Left cardiac atrium (tissue), 4 donors: ENCODE measurements at places on chromosomes 11 and 22. TPM values are rescaled to one million over a fixed set of nuclear protein-coding genes. Genes with fewer than 3 reads are reported as not detected.

DNA sequence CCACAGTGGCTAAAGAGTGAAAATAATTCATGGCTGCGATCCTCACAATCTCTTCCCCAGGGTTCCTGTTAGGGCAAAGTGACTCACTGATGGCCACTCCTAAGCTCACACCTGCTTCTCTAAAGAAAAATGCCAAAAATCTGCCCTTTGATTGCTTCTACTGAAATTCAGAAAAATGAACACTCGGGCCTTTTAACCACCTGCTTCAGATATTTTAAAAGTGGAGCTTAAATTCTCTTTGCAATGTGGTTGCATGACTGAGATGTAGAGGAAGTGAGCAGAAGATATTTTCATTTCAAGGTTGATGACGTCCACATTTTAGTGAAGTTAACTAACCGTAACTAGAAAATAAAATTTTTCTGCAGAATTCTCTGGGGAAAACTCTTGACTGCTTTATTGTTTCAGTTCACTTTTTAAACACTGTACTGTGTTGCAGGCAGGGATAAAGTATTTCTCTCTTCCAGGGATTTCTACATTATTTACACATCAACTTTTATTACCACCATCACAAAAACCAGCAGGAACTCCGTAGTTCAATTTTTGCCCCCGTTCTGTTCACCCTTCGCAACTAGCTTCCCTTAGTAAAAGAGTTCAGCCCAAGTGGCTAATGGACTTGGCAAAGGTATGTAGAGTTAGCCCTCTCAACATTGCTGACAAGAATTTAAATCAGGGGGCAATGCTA lies 8.5 kb downstream of the RAB30 start:
- no peak for DNase-seq

Gene RASSF10
- 0.15 TPM for total RNA-seq

DNA sequence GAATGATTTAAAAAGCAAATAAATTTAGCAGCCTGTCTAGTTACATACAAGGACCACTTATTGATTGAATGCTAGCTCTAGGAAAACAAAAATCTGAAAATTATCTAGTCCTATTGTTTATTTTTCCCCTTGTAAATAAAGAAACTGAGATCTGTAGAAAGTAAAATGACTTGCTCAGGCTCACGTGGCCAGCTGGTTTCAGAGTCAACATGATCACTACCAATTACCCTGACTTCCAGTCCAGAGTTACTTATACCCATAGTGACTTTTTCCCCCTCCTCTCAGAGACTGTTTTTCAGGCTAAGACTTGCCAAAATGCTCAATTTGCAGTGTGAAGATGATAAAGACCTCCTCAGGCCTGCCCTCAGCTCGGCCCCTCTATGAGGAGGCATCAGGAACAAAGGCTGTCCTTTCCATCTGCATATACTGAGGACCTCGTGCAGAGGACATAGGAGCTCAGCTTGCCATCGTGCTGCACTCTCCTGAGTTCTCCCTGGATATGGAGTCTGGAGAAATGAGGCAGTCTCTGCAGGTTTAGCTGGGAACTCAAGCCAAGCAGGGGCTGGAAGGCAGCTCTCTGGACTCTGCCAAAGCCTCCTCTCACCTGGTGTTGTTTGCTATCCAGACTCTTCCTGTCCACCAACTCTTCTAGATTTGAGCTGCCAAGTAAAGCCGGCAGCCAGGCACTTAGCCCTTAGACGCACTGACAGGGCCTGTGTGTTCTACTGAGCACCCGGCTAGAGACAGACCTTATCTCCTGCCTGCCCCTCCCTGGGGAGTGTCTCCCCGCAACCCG lies 883.3 kb downstream of the NTM start:
- DNase-seq = no peak

DNA sequence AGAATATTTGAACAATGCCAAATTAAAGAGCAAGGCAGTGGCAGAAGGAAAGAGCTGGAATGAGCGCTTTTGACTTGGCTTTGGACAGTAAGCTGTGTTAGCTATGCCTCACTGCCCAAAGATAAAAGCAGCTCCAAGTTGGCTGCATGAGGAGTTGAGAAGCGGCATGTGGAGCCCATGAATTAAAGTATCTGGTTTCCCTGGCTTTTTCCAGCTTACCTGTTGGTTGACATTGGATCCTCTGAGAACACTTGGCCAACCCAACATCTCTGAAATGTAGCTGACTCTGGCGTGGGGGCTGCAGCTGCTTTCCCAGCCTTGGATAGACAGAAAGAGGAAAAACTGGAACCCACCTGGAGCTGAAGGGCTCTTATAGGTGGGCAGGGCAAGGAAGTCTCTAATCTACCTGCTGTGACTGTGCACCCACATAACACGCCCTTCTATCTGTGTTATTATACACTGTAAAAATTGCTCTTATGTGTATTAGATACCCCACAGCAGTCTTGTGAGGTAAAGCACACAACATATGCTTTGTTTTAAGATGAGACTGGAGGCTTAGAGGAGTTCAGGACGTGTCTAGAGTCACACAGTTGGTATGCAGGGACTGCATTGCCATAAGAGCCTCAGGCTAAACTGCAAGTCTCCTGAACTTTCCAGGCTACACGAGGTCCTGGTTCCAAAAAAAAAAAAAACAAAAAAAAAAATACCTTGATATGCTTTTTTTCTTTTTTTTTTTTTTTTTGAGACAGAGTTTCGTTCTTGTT lies 5.8 kb downstream of the UBASH3B start:
- no peak for DNase-seq

Gene PRPF19
- 42.3 TPM for total RNA-seq

Gene SPTBN2
- total RNA-seq = 3.8 TPM

- DNase-seq = no peak
These were observed 82.9 kb upstream of the THY1 start for GRCh38 chr11:119505861-119506260.

Gene AIFM3
- 2.4 TPM for total RNA-seq

Gene NXPE1
- not detected for total RNA-seq

Gene SAA4
- not detected for total RNA-seq

DNA sequence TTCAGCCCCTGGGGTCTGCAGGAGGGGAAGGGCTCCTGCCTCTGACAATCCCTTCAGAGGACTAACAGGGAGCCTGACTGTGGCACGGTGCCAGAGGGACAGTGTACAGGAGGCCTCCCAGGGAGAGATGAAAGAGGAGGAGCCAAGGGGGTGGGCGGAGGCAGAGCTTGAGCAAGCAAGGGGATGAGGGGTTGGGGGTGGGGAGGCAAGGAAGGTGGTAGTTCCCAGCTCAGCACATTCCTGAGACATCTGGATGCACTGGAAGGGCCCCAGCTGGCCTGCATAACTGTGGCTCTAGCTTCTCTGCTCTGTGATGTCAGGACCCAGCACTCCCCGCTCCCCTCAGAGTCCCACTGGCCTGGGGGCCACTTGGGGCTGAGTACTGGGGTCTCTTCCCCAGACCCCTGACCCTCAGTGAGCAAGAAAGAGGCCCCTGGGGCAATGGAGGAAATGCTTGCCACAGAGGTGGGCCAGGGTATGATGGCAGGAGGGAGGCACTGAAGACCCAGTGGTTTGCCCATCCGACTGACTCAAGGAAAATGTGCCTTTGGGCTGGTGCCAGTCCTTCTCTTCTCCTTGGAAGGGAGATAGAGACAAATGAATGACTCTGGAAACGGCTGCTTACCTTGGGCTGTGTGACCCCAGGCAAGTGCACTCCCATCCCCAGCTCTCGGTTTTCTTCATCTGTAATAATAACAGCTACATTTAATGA lies 13.3 kb downstream of the CREB3L1 start:
- DNase-seq = peak; percentile 74

Gene MCAT
- 10.4 TPM for total RNA-seq

Gene ACR
- not detected for total RNA-seq

GRCh38 chr11:105245781-105246315 lies 106.3 kb upstream of the CARD18 start:
- no peak for DNase-seq

Gene NCR3LG1
- 1.9 TPM for total RNA-seq

Gene TTC12
- total RNA-seq = 4.2 TPM

- DNase-seq = no peak
These were observed 1.4 kb downstream of the OTOG start for GRCh38 chr11:17548444-17548843.

DNA sequence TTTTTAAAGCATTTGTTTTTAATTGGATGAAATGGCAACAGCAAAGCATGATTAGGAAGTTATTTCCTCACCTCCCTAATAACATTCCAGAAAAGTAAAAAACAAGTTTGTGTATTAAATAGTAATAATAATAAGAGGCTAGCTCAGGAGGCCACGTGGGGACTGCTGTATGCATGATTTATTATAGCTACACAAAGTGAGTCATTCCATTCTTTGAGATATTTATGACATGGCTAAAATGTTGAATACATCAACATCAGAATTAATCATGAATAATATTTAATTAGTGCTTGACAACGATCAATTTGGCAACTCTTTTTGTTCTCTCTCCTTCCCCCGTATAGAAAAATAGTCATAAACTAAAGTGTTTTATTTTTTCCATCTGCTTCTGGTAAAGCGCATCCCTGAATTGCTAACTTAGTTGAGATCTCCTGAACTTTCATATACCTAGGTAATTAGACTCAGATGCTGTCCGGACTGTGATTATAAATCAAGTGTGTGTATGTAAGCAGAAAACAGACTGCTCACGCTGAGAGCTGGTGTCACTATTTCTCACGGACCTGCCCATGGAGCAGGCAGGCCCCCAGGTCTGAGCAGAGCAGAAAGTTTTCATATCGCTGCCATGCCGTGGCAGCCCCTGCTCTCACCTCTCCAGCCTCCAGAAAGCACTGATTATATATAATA lies 125.7 kb downstream of the WT1 start:
- DNase-seq = no peak

Gene VPREB1
- not detected for total RNA-seq

DNA sequence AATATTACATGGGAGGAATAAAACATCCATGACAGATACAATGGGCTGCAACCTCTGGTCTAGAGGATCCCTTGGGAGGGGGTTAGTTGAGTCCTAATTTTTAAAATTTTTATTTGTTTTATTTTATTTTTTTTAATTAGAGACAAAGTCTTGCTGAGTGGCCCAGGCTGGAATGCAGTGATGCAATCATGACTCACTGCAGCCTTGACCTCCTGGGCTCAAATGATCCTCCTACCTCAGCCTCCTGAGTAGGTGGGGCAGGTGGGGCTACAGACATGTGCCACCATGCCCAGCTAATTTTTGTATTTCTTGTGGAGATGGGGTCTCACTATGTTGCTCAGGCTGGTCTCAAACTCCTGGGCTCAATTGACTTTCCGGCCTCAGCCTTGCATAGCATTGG lies 43.1 kb downstream of the FDX1 start:
- DNase-seq = no peak

DNA sequence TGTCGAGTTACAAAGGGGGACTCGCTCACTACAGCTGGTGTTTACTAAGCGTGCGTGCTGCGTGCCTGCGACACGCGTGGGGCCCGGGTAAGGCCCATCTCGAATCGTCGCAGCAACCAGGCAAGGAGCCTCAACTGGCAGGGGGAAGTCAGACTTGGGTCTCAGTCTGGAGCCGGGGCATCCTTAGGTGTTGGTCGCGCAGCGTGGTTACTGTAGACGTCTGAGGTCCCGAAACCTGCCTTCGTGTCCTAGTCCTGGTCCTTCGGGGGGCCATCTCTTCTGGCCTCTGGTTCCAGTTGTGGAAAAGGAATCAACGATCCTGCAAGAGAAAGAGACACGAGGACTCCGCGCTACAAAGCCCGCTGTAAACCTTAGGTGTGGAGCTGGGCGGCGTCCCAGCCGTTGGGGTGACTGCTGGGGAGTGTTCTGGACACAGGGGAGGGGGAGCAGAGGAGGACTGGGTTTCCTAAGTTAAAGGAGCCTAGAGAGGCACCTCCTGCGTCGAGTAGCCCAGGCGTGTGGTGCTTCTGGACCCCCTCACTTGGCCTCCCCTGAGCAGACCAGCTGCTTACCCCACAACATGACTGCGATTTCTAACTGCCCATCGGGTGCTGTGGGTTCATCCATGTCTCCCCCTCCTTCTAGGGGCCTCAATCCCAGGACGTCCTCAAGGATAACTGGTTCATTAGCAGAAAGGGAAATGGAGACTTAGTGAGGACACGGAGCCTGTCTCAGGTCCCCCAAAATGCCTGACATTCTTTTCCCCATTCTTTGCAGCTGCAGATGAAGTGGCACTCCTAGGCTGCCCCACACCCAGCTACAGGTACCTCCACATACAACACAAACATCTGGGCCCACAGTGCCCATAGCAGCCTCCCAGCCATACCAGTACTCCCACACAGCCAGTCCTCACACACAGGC lies 4.9 kb upstream of the WNT11 start:
- DNase-seq = no peak

DNA sequence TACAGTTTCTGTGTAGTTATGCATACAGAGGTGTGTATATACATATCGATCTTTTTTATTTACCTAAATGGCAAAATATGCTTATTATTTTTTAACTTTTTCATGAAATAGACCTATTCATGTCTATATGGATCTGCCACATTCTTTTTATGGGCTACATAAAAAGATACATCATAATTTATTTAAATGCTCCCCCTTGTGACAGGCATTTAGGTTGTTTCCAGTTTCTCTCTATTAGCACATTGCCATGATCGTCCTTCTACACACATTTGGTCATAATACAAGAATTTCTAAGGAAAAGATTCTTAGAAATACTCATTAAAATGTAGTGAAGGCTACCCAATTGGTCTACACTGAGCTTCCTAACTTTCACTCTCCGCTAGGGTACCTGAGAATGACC lies 1067.4 kb downstream of the OPCML start:
- DNase-seq = no peak

DNA sequence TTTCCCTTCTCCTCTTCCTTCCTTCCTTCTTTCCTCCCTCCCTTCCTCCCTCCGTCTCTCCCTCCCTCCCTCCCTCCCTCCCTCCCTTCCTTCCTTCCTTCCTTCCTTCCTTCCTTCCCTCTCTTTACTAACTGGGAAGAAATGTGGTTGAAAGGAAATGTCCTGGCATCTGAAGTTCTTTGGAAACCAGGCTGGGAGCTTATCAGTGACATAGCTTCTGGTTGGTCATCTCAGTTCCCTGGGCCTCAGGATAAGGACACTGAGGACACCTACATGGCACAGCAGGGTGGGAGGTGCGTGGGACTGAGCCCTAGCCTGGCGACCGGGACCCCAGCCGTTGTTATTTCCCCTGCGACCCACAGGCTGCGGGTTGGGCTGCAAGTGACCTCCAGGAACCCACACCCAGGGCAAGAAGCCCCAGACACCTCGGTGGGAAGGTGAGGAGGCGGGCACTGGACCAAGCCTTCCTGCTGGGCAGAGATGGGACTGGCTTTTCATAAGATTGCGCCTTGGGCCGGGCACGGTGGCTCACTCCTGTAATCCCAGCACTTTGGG lies 1486.5 kb downstream of the TBC1D22A start:
- no peak for DNase-seq

DNA sequence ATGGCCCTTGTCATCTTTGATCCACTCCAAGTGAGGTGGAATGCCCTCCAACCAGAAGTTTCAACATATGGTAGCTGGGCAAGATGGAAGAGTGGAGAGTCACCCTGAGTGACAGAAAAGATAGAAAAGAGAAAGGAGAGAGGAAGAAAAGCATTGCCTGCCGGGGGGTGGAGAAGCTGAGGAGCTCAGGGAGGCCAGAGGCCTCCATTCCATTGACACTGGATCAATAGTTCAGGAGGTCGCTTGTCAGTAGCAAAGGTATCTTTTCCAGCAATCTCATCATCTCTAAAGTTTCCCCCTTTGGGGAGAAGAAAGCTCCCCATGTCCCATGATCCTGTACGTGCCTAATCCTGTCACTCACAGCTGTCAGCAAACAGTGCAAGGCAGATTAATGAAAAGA lies 6.7 kb upstream of the C1QTNF6 start:
- no peak for DNase-seq
